ENCODE measurements at places on chromosomes 11 and 22.

DNA sequence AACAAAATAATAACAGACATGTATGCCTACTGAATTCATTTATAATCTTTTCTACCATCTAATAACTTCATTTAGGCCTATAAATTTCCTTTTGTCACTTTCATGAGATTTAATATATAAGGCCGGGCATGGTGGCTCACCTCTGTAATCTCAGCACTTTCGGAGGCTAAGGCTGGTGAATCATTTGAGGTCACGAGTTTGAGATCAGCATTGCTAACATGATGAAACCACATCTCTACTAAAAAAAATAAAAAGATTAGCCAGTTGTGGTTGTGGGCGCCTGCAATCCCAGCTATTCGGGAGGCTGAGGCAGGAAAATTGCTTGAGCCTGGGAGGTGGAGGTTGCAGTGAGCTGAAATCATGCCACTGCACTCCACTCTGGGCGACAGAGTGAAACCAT is 14.2 kb upstream of the NTM start:
- no peak for DNase-seq

DNA sequence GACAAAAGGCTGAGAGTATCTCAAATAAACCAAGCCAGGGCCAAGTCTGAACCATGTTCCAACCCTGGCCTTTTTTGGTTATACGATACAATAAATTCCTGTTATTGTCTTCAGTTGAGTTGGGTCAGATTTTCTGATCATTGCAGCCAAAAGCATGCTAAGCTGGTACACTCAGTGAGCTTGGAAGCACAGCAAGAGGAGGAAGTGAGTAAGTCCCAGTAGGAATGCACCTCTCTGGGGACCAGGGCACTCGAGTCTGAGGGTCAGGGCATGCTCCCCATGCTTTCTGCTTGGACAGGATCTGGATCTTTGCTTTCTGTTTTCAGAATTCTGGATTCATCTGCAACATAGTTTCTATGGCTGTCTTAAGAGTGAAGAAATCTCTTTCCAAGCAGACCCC is 73.1 kb downstream of the TMPRSS5 start:
- DNase-seq, result no peak

- no peak for DNase-seq
Observed at GRCh38 chr11:81449588-81450156, 1284.0 kb downstream of the FAM181B start.

- DNase-seq, result no peak
Observed at GRCh38 chr11:10844796-10845195, 13.1 kb downstream of the ZBED5 start.

DNA sequence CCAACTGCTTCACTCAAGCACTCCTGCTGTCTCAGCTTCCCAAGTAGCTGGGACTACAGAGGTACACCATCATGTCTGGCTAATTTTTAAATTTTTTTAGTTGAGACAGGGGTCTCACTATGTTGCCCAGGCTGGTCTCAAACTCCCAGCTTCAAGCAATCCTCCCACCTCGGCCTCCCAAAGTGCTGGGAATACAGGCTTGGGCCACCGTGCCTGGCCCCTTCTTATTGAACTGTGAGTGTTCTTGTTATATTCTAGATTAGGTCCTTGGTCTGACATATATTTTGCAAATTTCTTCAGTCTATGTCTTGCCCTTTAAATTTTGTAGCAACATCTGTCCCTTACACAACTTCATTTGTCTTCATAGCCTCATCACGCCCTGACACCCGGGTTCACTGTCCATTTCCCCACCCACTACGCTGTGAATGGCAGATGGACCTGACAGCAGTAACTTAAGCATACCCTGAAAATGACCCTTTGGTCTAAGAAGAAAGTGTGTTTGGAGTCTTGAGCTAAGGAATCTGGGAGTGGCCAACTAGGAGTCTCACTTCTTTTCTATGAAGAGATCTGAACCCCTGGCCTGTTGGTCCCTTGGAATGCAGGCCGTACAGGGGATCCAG is 4.2 kb upstream of the FAM118A start:
- DNase-seq, result no peak

DNA sequence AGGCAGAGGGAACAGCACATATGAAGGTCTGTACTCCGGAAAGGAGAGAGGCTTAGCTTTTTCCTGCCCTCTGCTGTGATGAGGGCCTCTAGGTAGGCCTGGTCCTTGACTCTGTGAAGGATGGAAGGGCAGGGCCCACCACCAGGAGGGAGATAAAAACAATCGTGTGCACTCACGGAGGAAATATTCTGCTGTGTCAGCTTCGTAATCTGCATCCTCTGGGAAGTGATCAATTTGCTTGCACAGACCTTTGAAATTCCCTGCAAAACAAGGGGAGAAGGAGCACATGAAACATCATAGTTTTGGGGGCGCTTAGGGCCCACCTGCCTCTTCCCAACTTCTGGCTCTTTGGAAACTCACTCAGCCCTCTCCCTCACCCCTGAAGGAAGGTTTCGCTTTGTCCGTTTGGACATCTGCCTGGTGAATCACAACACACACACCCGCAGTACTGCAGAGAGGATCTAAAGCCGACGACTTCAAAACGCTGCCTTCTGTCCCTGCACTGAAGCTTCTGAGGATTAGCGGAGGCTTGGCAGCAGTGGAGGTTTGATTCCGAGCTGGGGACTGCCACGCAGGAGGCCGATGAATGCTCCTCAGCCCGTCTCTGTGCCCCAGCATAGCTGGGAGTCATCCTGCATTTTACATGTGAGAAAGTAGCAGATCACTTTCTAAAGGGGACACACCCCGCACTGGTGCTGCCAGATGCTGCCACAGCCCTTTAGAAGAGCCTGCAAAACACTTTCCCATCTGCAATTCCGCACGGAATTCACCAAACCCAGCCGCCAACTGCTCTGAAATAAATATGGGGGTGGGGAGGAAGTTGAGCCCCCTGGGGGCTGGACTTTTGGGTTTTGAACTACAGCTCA is 58.6 kb upstream of the EIF3D start:
- DNase-seq, result no peak

GRCh38 chr11:6260207-6260726 is 629 bp downstream of the CCKBR start:
- DNase-seq, result no peak

- no peak for DNase-seq
Observed at GRCh38 chr11:85749884-85750283, 61.1 kb downstream of the SYTL2 start.

- no peak for DNase-seq
Observed at GRCh38 chr11:73760135-73760678, 667 bp downstream of the RAB6A start.

DNA sequence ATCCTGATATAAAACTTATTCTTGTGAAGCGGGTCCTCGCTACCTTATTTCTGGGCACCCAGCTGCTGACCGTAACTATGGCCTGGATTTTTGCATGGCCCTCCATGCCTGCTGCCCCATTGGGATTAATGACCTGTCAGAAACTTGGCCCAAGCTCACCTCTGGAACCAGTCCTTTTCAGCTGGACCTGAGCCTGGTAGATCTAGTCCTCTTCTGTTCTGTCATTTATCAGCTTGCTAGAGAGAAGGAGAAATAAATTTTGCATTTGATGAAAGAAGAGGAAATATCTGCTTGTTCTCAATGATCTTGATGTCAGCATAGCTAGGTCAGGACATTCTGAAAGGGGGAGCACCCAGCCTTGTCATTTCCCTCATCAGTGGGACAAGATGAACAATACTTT is 387.8 kb upstream of the LARGE1 start:
- DNase-seq, result no peak

GRCh38 chr11:118908901-118909618 is 16.7 kb downstream of the BCL9L start:
- DNase-seq, result no peak

All from immature natural killer cell (primary cell).